ENCODE measurements at places on chromosomes 13 and 19.

- no peak for DNase-seq
Observed at GRCh38 chr19:2195914-2196313, 32.2 kb downstream of the DOT1L start.

GRCh38 chr19:11663181-11663591 is 65.9 kb downstream of the ZNF627 start:
- DNase-seq: no peak

DNA sequence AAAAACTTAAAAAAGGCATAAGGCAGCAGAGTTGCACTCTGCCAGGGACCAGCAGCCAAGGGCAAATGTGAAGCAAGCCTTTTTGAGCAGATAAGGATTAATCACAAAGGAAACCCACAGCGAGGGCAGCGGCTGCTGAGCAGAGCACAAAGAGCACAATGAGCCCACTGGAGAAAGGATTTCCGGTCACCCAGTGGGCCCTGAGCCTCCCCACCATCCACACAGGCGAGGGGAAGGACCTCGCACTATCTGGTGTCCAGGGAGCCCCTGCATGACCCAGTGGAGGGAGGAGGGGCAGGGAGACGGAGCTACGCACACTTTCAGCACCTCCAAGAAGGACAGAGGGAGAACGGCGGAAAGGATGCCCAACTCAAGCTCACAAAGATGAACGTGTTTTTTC is 40.0 kb downstream of the COL4A1 start:
- no peak for DNase-seq

GRCh38 chr13:106685143-106685542 is 117.2 kb upstream of the ARGLU1 start:
- no peak for DNase-seq

DNA sequence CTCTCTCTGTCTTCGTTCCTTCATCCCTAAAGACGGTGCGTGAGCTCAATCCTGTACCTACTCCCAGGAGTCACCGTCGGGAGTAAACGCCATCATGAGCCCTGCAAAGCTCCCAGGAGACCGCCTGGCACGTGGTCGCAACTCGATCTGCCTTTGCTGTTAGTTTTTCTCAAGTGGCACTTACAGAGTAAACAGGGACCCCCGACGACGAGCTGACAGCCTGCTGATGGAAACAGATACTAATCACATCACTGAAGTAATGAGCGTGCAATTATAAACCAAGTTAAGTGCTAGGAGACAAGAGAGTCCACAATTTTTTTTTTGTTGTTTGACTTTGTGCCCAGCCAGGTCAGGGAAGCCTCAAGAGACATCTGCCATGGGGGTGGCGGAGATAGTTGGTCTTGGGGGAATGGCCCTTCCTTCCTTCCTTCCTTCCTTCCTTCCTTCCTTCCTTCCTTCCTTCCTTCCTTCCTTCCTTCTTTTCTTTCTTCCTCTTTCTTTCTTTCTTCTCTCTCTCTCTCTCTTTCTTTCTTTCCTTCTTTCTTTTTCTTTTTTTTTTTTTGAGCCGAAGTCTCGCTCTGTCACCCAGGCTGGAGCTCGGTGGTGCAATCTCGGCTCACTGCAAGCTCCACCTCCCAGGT is 23.6 kb downstream of the CACNG6 start:
- DNase-seq: no peak

GRCh38 chr19:47681388-47681787 is 31.8 kb upstream of the EHD2 start:
- DNase-seq: no peak

Measured in stimulated activated CD4-positive, alpha-beta T cell treated with anti-CD3 and anti-CD28 coated beads, TNF-alpha, amount 100 ng/mL, for 1 hour (primary cell).